ENCODE measurements at places on chromosomes 3 and 15.

- DNase-seq, result peak; percentile 32
These were observed 50.8 kb upstream of the RPL32 start for GRCh38 chr3:12891985-12892839.

GRCh38 chr3:110569073-110569472 lies 502.5 kb upstream of the NECTIN3 start:
- no peak for DNase-seq

GRCh38 chr15:36210426-36210825 lies 369.0 kb upstream of the CDIN1 start:
- DNase-seq, result no peak

GRCh38 chr15:40793216-40793989 lies 13.5 kb upstream of the ZFYVE19 start:
- DNase-seq, result no peak

DNA sequence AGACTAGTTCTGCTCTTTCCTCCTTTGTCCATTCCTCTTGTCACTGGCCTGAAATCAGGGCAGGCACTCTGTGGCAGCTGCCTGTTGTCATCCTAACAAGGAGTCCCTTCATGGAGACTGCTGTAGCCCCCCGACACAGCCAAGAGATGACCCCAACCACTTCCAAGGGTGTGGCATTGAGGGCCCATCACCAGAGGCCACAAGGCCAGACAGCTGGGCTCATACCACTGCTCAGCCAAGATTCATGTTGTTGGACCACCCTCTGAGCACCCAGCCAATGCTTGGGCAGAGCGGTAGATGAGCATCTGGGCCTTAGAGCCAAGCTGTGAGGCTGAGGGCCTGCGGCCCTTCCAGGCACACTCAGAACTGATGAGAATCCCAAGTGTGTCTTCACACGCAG lies 85.4 kb downstream of the EPHB1 start:
- DNase-seq, result no peak
